ENCODE measurements at places on chromosomes 7 and 10.

DNA sequence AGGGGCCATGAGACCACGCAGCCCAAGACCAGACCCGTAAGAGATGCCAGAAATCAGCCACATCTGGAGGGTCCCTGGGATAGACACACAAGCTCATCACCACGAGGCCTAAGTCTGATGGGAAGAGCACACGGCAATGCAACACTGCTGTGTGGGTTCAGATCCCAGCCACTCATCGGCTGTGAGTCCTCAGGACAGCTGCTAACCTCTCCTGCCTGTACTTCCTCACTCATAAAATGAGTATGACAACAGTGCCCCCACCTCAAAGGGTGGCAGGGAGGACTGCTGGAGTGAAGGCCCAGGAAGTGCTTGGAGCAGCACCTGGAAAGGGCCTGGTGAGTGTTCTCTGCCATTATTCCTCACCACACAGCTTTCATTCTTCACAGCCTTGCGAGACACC is 60.9 kb downstream of the MAD1L1 start:
- no peak for DNase-seq

GRCh38 chr10:24041034-24041433 is 167.9 kb upstream of the KIAA1217 start:
- no peak for DNase-seq

DNA sequence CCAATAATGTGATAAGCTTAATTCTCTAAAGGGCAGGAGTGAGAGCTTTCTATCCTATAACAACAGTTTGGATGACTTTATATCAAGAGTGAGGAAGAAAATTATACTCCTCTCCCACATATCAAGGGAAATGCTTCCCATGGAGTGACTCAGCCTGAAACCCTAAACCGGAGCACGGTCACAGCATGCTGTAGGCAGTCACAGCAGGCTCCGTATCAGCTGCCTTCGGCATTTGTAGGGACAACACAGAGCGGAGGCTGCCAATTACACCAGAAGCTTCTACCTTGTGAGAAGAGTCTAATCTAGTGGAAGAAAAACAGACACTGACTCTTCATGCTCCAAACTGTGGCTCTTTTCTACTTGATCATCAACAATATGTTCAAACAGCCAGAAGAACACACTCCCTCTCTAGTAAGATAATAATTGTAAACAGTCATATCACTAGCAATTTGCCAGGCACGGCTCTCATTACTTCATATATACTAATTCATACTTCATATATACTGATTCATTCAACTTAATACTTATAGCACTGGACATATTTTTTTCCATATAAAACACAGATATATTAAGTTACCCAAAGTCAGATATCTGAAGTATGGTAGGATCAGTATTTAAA is 65.9 kb downstream of the DGKB start:
- no peak for DNase-seq

DNA sequence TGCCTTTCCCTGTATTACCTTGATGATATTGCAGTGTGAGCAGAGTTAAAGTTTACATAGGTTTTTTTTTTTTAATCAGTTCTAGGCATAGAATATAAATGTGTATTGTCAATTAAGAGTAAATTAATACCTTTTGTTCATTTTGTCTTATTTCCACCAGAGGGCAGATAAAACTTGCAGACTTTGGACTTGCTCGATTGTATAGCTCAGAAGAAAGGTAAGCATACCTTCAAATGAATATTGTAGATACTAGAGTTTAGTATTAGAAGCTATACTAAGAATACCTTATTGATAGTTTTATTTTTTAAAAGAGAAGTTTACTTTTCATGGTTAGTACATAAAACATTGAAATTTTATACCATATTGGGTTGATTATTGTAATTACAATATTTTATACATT is 86.8 kb downstream of the MPLKIP start:
- no peak for DNase-seq

DNA sequence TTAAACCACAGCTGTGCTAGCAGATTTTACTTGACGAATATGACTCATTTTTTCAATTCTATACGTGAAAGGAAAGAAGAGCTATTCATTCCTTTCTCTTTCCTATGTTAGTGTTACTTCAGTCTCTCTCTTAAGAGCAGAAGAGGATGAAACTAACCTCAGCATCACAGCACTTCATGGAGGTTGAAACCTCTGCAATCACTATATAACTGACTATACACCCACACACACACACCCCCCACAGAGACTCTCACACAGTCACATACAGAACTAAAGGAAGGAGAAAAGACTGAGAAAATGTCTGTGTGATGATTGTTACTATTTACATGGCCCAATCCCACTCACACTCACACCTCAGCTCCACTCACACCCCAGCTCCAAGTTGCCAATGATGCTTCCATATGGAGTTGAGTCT is 104.2 kb downstream of the KIF20B start:
- no peak for DNase-seq

DNA sequence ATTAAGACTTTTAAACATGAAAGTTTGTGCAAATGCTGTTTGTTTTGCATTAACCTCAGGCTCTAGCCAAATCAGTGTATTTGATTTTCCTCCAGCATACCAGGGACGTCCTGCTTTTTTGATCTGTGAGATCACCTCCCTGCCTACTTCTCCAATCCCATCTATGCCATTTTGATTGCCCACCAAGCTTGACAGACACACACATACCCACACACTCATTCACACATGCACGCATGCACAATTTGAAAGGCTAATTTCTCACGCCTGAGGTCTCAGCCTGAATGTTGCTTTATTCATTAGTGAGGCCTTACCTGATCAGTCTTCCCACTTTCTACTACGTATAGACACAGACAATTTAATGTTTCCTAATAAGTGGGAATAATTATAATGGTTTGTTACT is 53.5 kb downstream of the CDK13 start:
- DNase-seq, result no peak

DNA sequence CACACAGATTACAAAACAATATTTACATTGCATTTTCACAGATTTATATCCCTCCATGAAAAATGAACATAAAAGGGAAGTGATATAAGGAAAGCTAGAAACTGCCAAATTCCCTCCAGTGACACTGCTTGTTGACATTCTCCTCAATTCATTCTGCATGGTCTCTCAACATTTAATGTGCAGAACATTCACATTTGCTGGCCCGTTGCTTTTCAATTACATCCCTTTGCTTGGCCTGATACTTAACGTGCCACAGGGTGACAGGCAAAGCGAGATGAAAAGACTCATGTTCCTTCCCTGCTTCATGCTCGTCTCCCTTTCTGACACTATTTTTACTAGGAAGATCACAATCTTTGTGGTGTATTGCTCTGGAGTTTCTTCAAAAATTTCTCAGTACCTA is 1019.7 kb upstream of the LRRN3 start:
- no peak for DNase-seq

GRCh38 chr7:139777133-139777891 is 486 bp downstream of the HIPK2 start:
- no peak for DNase-seq

GRCh38 chr10:69558559-69558958 is 14.7 kb downstream of the NEUROG3 start:
- no peak for DNase-seq

DNA sequence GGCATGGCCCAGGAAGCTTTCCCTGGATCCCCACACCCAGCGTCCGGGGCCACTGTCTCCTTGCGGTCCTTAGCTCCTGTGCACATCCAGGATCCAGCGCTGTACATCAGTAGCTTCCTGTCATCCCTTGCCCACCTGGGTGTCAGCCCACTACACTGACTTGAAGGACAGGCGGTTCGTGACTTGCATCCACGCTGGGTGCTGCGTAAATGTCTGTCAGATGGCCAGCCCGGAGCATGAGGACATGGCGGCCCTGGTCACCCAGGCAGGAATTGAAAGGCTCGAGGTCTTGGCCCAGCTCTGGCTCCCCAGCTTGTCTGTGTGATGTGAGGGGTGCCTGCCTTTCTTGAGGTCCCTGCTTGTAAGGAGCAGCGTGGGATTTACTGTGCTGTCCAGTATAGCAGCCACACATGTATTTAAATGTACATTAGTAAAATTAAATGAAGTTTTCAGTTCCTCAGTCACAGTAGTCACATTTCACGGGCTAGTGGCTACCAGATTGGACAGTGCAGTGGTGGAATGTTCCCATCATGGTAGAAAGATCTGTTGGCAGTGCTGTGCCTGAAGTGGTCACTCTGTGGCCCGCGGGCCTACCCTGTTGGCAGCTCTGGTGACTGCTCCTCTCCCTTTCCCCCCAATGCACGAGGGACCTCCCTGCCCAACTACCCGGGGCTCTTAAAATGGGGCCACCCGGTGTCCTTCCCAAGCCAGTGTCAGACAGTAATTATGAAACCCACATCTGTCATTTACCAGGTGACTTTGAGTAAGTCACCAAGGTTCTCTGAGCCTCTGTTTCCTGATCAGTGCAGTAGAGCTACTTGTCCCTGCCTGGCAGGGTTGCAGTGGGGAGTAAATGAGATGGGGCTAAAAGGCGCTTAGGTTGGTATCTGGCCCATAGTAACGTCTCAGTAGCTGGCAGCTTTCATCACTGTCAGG is 97.8 kb upstream of the PPIF start:
- DNase-seq, result no peak

DNA sequence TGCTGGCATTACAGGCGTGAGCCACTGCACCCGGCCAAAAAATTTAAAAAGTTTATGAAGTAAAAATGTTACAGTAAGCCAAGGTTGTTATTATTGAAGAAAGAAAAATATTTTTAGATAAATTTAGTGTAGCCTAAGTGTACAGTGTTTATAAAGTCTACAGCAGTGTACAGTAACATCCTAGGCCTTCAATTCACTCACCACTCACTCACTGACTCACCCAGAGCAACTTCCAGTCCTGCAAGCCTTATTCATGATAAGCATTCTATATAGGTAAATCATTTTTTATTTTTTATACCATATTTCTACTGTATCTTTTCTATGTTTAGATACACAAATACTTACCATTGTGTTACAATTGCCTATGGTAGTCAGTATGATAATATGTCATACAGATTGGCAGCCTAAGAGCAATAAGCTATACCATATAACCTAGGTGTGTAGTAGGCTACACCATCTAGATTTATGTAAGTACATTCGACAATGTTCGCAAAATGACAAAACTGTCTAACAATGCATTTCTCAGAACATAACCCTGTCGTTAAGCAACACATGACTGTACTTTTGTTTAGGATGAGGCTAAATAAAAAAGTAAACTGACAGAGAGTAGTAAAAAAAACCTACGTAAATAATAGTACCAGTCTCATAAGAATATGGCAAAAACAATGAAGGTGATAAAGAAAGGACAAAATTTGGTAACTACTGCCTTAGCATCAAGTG is 77.8 kb upstream of the FAM133B start:
- no peak for DNase-seq

DNA sequence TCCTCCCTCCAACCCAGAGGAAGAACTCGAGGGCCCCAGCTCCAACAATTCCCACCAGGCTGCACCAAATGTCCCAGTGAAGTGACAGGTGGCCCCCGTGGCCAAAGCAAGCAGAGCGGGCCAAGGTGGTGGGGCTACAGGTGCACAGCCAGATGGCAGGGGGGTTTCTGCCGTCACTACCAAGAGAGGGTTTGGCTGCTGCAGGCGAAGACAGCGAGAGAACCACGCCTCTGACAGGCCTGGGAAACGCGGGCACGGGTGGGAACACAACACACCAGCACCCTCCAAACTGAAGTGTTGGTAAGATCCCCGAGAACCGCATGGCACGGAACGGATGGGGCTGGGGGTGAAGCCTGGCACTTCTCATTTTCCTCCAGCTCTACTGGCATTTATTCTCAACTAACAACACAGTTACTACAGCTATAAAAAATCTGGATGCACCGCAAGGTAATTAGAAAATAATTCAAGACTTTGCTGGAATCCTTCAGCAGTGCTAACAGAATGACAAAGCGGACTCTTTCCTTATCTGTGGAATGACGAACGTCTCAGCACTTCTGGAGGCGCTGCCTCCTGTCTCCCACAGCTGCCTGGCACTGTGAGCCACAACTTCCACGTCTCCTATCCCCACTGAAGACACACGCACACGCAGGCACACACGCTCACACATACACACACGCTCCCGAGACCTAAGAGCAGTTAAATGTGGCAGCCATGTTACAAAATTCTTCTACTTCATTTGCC is 167.9 kb downstream of the TCERG1L start:
- DNase-seq, result no peak

DNA sequence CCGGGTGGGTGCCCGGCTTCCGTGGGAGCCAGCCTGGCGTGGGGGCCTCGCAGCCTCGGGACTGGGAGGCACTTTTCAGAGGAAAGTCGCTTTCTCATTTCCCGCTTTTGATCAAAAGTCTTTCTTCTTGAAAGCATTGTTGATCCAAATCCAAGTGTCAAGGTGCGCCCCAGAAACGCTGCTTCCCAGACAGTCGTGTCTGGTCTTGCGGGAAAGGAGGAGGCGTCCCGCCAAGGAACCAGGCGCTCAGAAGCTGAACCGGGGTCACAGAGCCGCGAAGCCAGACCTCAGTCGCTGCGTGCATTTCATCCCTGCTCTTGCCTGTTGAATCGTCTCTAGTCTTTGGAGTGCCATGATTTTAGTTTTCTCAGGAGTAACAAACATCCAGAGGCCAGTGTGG is 1.1 kb upstream of the BNIP3 start:
- DNase-seq, result no peak

- no peak for DNase-seq
Observed at GRCh38 chr10:23158370-23158769, 33.7 kb upstream of the PTF1A start.

DNA sequence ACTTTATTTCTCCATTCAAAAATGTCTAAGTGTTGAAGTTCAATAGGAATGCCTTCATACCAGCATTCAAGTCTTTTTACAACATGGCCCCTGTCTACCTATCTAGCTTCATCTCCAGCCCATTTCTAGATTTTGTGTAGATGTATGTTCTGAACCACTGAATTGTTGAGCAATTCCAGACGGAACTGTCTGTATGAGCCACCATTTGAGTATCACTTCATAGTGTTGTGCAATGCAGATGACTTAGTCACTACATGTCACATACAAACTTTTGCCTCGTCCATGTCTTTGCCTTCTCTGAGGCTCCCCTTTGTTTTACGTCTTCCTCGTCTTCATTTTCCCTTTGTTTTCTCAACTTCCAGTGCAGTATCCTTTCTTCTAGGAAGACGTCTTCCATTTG is 118.1 kb downstream of the INHBA start:
- no peak for DNase-seq

- DNase-seq, result no peak
Observed at GRCh38 chr7:77839919-77840318, 41.3 kb downstream of the PHTF2 start.

DNA sequence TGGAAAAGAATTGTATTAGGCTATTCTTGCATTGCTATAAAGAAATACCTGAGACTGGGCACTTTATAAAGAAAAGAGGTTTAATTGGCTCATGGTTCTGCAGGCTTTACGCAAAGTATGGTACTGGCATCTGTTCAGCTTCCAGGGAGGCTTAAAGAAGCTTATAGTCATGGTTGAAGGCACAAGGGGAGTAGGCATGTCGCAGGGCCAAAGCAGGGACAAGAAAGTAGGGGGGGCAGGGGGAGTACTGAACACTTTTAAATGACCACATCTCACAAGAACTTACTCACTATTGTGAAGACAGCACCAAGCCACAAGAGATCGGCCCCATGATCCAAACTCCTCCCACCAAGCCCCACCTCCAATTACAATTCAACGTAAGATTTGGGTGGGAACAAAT is 152.5 kb upstream of the PHF14 start:
- DNase-seq, result no peak
